NCI-H446 (cell line): ENCODE measurements at places on chromosomes 2 and 18.

- no peak for DNase-seq
These were observed 163.2 kb upstream of the KLF7 start for GRCh38 chr2:207328944-207329386.

DNA sequence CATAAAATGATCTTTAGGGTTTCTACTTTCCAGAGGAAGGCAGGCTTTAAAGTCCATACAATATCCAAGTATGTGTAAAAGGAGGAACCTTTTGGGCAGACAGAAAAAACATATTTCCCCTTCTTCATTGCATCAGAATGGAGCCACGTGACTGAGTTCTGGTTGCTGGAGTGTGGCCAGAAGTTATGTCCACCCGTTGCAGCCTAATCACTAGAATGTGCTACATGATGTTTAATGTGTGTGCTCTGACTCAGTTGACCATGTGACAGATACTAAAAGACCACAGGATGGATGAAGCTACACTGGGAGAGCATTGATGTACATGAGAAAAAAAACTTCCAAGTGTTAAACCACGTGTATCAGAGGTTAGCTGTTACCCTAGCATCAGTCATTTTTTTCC lies 460.9 kb downstream of the RIT2 start:
- DNase-seq, result no peak

DNA sequence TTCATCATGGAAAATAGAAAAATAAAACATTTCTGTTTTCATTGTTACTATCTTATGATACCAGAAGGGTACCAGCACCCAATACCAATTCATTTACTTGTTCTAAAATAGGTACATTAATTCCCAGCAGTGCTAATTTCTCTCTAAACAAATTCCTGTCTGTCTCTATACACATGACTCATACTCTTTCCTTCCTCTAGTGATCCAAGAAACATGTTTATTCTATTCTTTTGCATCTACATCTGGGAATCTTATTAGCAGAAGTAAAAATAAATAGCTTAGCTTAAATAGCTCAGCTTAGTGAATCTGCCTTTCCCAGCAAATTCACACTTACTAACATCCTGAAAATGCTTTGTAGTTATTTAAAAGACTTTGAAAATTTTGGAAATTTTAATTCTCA lies 84.5 kb upstream of the MAPRE2 start:
- DNase-seq, result no peak

DNA sequence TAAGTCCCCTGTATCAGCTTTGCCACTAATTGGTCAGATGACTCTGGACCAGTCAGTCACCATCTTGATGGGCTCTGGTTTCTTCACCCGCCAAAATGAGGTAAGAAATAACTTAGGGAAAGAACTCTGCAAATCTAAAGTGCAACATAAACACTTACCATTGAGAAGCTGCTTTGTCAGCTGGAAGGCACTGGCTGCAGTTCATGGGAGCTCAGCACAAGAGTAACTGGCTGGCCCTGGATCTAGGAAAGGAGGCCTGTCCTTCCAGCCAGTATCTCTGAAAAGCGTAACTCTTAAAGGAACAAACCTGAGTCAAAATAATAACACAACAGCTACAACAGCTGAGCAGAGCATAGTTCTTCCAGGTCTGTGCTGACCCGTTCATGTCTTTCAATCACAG lies 123.9 kb downstream of the CACNB4 start:
- DNase-seq, result no peak

- no peak for DNase-seq
These were observed 774.2 kb upstream of the FSHR start for GRCh38 chr2:49928551-49928950.
